ENCODE measurements at places on chromosomes 2 and 18.

DNA sequence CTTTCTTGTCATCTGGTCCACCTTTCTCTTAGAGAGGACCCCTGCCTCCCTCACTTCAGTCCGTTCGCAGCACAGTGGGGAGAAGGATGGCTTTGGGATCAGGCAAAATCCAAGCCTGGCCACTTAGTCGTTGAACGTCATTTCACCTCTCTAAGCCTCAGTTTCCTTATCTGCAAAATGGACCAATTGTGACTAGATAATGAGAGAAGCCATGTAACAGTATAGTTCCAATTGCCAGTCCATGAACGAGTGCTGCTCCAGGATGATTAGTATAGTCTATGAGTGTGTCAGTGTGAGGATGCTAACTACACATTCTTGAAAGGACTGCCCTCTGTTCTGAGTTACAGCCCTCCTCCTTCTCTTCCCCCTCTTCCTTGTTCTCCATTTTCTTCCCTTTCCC lies 1.1 kb downstream of the INHA start:
- no peak for DNase-seq

DNA sequence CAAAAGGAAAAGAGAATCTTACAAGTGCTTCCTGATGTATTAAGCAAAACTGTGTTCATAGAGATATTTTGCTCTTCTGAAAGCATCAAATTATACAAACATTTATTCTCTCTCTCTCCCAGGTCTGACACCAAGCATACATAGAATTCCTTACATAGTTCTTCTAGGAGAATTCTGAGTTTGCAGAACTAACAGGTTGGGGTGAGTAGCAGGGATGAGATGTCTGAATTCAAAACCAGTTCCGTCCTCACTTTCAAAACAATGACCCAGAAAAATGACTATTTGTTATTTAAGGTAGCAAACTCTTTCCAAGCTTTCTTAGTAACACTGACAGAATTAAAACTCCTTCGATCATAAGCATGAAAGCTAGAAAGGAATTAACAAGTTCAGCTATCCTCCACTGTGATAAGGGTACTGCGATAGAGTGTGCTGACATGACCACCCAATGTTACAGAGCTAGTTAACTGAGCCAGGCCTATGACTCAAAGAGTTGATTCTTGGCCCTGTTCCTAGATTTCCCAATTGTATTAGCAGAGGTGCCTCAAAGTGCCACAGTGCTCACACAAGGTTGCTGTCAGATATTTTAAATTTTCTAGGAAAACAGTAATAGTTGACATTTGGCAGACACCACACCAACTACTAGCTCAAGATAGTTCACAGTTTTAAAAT lies 85.8 kb upstream of the SETBP1 start:
- no peak for DNase-seq

- DNase-seq: peak; percentile 85
Observed at GRCh38 chr2:73925853-73926492, 707 bp upstream of the DGUOK start.

DNA sequence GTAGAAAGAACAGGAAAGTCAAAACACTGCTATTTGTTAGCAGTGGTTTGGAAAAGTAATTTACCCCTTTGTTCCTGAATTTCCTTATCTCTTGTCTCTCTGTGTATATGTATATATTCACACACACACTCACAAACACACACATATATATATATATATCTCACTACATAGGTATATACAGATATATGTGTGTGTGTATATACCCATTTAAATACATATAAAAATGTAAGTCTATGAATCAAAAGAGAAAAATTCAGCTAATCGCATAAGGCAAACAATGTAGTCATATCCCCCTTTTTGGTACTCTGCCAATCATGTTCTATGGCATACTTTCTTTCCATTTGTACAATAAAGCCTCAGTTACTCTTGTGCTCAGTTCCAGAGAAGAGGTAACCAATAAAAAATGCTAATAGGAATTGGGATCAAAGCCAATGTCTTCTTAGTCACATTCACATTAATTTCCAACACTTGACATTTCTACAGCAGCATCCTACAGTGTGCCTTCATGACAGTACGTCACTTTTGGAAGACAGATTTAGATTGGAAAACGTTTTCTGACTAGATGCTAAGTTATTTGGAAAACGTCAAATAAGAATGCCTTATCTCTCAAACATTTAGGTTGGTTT lies 94.6 kb downstream of the MC4R start:
- DNase-seq: no peak

DNA sequence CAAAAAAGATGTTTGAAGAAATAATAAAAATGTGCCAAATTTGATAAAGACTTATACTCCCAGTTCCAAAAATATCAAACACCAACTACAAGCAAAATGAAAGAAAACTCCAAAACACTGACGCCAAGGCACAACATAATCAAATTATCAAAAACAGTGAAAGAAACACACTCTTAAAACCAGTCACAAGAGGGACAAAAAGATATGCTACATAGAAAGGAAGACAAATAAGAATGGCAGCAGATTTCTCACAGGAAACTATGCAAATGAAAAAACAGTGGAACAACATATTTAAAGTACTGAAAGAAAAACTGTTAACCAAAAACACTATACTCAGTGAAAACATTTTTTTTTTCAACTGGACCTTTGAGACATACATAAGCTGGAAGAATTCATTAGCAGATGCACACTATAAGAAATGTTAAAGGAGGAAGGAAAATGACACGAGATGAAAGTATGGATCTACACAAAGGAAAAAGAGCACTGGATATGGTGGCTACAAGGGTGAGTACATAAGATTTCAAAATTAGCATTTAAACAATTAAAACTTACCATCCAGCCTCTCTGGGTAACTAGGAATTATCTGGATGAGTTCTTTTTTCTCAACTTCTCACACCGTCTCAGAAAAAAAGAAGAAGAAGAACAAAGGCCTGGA lies 94.0 kb upstream of the ACVR1C start:
- peak; percentile 36 for DNase-seq
